ENCODE measurements at places on chromosomes 7 and 10.
A peak's percentile ranks its signal among the peaks of the same experiment; 100 is the strongest.

- DNase-seq, result no peak
These were observed 288.3 kb upstream of the NFE2L3 start for GRCh38 chr7:25863729-25864110.

GRCh38 chr7:116455499-116455898, 44.0 kb upstream of the CAV2 start:
- no peak for DNase-seq

DNA sequence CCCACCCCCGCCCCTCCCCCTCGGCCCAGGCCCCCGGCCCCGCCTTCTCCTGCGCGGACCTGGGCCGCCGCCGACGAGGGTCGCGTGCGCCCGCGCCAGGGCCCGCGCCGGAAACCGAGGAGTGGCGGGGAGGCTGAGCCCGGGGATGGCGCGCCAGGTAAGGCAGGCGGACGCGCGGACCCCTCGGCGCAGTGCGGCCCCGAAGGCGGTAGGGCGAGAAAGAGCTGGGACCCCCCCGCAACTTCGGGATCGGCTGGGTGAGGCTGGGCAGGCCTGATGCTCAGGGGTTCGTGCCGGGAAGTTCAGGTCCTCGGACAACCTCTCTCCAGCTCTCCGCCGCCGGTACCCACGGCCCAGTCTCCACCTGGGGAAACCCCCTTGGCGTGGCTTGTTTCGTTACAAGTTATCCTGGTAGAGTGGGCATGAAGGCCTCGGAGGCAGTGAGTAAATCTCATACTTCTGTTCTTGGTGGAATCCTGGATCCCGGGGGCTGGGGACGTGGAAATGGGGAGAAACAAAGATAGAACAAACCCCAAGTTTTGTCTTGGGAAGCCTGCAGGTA, 58.4 kb downstream of the ZNF467 start:
- DNase-seq, result no peak

DNA sequence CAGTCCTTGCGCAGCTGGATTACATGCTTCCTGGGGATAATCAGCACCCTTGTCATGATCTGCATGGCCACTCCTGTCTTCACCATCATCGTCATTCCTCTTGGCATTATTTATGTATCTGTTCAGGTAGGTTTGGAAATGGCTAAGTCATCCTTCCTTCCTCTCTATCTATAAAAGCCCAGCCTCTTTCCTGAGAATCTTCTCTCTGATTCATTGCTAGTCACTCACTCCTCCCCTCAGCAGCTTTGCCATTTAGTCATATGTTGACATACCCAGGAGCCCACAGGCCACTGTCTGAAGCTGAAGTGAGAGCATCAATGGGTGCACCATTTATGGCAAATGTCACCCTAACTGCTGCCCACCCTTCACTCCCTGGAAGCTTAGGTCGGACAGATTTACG, 52.0 kb downstream of the ABCC2 start:
- DNase-seq, result peak; percentile 49

GRCh38 chr7:42083284-42083683, 153.7 kb downstream of the GLI3 start:
- DNase-seq, result no peak

DNA sequence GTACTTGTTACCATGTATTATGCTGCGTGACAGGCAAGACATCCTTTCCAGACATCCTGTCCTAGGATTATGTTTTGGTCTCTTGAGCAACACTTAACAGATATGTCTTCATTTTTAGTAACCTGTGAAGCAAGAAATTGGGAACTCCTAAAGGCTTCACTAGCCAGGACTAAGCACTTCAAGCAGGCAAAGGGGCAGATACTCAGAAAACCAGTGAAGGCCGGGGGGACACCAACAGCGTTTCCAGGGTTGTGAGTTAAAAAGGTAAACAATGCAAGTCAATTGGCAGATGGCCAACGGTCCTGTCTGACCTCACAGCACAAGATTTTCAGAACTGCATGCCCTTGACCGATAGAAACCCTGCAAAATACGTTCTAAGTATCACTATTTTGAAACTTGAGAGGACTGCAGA, 77.6 kb upstream of the SFMBT2 start:
- DNase-seq, result no peak

DNA sequence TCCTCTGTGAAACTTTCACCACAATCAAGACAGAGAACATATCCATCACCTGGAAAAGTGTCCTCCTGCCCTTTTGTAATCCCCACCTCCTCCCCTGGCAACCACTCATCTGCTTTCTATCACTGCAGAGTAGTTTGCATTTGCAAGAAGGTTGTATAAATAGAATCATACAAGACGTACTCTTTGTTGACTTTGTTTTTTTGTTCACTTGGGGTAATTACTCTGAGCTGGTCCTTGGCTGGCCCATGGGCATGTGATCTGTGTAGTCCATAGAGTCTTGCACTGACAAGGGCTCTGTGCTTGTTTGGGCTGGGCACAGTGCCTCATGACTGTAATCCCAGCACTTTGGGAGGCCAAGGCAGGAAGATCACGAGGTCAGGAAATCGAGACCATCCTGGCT, 7.8 kb upstream of the HACD1 start:
- no peak for DNase-seq

DNA sequence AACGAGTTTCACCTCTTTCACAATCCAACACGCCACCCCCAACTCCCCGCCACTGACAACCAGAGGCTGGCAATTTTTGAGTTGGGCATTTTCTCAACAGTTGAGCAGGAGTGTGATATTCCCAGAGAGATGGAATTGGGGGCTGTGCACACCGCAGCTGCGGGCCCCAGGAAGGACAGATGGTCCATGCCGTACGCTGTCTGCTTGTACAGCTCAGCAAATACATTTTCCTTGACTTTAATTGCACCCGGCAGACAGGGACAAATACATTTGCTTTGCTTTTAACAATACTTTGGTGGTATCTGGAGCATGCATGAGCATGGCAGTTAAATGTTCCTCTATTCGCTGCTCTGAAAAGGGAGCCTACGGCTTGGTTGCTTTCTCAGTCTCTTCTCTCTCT, 354.2 kb upstream of the DPP6 start:
- DNase-seq, result no peak

DNA sequence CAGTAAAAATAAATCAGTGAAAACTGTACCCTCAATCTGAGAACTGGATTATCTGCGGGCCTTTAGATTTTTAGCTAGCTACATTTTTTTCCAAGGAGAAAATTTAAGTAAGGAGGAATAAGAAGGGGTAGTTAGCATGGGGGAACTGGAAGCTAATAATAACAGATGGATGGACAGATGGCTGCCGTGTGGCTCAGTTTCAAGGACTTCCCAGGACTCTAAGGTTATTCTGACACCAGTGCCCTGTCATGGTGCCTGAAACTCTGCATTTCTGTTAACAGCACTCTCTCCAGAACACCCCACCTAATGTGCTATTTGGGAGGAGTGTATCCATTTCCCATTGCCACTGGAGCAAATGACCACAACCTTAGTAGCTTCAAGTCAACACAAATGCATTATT, 75.7 kb upstream of the PDE1C start:
- no peak for DNase-seq

GRCh38 chr10:12876266-12876665, 125.2 kb downstream of the CCDC3 start:
- DNase-seq, result no peak

DNA sequence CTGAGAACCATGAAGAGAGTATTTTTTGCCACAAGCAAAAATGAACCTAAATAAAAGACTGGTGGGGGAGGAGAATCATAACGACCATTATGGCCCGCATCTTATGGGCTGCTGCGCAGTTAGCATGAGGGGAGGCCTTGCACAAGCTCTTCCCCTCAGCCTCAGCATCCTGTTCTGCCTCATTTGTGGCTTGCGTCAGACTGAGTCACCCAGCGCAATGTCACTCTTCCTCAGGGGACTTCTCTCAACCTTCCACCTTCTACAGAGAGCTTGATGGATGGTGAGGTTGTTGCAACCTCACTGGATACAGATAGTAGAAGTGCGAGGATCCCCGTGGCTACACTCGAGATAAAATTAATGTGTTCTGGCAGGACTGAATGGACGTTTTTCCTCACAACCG, 16.8 kb upstream of the GPR15LG start:
- no peak for DNase-seq

GRCh38 chr10:132878730-132879407, 63.5 kb downstream of the CFAP46 start:
- no peak for DNase-seq

GRCh38 chr7:36207451-36208291, 54.6 kb downstream of the EEPD1 start:
- no peak for DNase-seq

DNA sequence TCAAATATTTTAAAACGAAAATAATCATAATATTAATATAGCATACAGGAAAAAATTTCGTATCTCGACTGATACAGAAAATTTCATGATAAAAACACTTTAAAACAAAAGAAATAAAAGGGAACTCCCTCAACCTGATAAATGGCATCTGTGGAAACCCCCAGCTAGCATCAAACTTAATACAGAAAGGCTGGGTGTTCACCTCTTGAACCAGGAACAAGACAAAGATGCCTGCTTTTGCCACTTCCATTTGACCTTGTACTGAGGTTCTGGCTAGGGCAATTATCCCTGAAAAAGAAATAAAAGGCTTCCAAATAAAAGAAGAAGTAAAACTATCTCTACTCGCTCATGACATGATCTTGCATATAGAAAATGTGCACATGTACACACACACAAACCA, 2.5 kb upstream of the ALOX5 start:
- no peak for DNase-seq

DNA sequence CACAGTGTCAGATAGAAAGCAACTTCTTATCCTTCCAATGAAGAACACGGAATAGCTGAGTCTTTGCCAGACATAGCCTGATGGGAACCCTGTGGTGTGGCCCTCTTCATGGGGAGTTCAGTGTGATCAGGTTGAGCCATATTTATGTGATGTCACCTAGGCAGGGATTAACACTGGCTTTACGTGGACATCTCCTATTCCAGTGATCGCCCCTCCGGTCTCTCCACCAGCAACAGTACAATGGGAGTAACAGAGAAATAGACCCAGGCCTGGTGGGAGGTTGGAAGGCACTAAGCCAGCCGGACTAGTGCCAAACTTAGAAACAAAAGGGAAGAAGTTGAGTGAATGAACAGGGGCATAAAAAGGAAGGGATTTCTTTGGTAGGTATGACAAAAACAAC, 358.1 kb downstream of the PRPF18 start:
- no peak for DNase-seq

- no peak for DNase-seq
These were observed 167.6 kb downstream of the AMPH start for GRCh38 chr7:38463277-38464225.

- no peak for DNase-seq
These were observed 219.8 kb downstream of the ACTR3B start for GRCh38 chr7:152979376-152979775.

DNA sequence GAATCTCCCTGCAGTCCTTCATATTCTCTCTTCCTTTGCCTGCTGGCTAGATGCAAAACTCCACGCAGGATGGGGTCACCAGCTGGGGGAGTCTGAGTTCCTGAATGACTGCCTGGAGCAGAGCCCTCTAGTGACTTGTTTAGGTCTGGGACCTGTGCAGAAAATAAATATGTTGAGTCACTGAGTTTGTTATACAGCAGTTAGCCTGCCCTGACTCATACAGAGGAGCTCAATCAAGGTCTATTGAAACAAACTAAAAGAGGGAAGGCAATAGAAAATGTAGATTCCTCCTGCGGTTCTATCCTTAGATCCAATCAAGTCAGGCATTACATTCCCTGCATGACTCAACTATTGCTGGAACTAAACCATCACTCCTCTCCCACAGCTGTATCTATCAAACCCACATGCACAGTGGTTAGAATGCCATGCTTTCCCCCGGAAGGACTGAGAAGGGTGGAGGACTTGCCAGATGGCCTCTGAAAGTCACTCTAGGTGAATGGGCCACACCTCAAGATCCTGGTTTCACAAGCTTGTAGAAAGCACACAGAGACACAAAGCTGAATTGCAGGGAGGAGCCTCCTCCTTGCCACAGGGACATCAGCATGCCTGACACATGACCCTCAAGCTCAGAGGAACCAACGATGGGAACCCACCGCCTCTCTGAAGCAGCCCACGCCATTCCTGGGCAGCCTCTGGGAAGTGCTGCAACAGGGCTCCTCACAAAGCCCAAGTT, 73.9 kb downstream of the SH3PXD2A start:
- DNase-seq, result peak; percentile 91

DNA sequence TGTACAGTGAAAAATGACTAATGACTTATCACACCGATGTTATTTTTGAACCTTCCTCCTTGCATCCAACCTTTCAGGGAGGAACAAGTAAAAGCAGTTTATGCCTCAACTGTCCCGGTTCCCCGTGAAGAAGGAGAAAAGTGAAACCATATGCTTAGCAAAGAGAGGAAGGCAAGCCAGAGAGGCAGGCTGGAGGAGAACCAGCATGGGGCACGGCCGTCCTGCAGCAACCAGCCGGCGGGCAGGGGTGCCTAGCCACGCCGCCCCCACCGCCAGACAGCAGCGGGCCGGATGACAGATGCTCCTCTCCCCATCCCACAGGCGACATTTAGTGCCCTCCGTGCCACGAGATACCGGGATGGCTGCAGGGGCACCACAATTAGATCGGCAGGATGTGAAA, 421.4 kb upstream of the MGMT start:
- no peak for DNase-seq

DNA sequence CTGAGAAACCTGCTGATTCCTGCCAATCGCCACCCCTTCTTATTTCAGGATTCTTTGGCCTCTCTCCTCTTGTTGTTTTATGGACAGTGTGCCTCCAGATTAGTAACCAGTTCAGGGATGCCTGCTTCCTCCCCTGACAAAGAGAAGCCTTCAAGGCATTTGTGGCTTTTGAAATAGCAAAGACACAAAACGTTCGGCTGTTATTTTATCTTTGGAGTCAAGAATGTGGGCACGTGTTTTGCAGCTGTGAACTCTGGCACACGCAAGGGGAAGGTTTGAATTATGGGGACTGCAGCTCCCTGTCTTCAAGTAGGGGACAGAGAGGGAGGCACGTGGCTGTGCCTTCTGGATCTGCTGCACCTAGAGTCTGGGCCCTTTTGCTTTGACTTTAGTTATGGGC, 157.9 kb upstream of the GRB10 start:
- no peak for DNase-seq

DNA sequence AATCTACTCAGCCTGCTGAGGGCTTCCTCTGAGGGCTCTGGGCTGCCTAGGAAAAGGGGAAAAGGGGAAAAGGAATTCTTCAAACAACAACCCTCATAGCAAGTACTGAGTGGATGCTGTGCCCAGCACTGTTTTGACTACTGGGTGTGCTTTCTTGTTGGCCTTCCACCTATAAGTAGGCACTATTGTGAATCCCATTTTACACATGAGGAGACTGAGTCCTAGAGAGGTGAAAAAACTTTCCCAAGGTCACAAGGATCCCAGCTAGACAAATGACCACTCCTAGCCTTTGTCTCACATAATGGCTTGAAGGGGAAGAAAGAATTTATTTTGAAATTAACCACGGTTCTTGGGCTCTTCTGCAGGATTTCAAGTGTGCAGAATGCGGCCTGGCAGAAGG, 17.1 kb downstream of the FGF8 start:
- DNase-seq, result no peak

- no peak for DNase-seq
These were observed 35.9 kb downstream of the CCM2 start for GRCh38 chr7:45035893-45036292.

- no peak for DNase-seq
These were observed 827.0 kb upstream of the IGFBP3 start for GRCh38 chr7:46747869-46748576.

All from AG04449 (cell line).